Suppressor macrophage treated with lipopolysaccharide for 4 hours (primary cell): ENCODE measurements at places on chromosomes 3 and 15.

DNA sequence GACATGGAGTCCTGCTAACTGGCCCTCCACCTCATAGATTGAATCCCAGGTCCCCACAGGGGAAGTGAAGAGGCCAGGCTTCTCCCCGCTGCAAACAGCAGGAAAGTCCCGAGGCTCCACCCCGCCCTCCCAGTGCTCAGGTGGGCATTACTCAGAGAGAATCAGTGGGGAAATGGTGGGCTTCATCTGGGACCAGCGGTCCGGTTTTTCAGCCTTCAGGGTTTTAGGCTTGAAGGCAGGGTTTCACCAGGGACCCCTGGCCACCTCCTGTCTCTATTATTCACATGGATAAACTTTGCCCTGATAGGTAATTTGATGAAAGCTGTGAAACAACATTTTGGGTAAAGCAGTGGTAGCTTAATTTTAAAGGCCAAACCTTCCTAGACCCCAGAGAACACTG lies 31.3 kb downstream of the MKRN3 start:
- no peak for DNase-seq

DNA sequence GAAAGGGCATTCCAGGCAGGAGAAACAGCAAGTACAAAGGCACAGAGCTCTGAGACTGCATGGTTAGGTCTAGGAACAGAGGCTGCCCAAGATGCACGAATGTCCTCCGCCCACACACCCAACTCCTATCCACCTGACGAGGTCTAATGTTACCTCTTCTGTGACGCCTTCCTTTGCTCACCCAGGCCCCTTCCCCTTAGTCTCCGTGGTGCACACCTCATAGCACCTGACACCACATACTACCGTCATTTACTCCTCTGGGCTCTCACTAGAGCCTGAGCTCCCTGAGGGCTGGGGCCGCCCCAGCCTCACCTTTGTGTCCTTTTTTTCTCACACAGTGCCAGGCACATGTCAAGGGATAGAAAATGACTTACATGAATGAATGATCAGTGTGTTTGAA lies 31.0 kb upstream of the RASGRF1 start:
- DNase-seq: no peak

DNA sequence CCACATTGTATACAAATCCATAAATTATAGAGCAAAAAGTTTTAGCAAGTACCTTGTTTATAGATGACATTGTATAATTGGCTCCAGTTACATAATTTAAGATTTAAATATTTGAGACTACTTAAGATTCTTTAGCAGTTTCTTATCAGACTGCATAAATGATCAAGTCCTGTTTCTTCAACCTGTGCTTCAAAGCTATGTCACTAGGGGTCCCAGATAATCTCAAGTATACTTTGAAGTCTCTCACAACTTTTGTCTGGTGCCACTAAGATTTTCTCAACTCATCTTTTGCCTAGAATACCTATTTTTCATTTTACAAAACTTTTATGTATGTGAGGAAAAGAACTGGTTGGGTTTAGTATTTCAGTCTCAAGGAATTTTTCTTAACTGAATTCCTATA lies 205.5 kb downstream of the STAG1 start:
- DNase-seq: no peak

DNA sequence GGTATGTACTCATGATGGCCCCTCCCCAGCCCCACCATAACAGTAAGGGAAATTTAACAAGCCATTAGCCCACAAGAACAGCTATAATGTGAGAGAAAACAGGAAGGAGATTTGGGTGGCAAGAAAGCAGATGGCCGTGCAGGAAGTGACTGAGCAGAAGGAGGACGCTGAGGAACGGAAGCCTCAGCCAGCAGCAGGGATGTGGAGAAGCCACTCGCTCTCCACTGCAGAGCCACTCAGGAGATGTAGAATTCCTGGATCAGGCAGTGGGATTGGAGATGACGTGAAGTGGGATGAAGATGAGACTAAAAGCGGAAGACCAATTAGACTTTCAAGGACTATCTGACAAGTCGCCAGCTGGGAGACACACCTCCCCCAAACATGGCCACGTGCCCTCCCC lies 31.2 kb downstream of the PRR23E start:
- DNase-seq: peak; percentile 22

- no peak for DNase-seq
Observed at GRCh38 chr15:94970802-94971201, 739.4 kb downstream of the MCTP2 start.

GRCh38 chr3:142216321-142216720 lies 9.1 kb downstream of the GK5 start:
- no peak for DNase-seq

- DNase-seq: no peak
Observed at GRCh38 chr3:185796431-185797107, 28.3 kb downstream of the IGF2BP2 start.

- DNase-seq: peak; percentile 31
Observed at GRCh38 chr15:29925227-29926082, 103.2 kb upstream of the TJP1 start.

DNA sequence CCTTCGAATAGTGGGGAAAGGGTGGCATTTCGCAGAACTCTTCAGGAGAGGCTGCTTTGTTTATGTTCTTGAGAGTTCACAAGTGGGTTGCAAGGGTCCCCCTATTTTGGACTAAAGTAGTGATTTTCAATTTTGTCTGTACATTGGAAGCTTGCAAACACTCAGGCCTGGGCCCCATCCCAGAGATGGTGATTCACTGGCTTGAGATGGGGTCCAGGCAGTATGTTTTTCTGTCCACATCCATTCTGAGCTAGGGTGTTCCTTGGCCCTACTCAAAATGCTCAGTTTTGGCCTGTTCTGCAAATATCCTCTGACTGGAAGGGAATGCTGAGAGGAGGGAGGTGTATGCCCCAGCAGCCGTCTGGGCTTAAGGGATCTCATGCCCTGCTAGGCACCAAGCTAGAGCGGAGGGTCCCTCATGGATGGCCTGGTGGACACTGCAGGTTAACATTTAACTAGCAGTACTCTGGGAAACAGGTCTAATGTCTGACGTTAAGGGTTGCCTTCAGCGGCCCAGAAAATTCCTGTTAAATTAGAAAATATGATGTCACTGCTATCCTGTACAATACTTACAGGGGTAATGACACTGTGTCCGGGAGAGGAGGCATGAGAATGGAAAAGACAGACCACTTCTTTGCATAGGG lies 181.4 kb downstream of the OPA1 start:
- DNase-seq: no peak

- DNase-seq: no peak
Observed at GRCh38 chr3:29335943-29336342, 55.1 kb downstream of the RBMS3 start.

GRCh38 chr15:63221346-63221745 lies 31.9 kb downstream of the RAB8B start:
- peak; percentile 56 for DNase-seq

GRCh38 chr3:2166552-2166951 lies 67.9 kb downstream of the CNTN4 start:
- DNase-seq: no peak

- DNase-seq: no peak
Observed at GRCh38 chr3:165815682-165816081, 21.5 kb downstream of the BCHE start.

DNA sequence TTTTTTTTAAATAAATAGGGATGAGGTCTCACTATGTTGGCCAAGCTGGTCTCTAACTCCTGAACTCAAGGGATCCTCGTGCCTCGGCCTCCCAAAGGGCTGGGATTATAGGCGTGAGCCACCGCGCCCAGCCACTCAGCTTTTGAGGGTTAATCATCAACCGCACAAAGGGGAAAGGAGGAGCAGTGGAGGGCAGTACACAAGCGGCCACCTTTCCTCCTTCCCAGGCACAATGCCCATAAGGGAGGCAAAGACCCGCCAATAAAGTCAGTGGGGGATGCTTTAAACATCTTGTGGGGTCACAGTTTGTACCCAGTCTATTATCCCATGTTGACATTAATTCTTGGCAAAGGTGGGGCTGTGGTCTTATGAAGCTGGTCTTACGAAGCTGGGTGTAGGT lies 32.4 kb downstream of the EHD4 start:
- no peak for DNase-seq

GRCh38 chr3:72950801-72951200 lies 45.8 kb upstream of the PPP4R2 start:
- DNase-seq: no peak

DNA sequence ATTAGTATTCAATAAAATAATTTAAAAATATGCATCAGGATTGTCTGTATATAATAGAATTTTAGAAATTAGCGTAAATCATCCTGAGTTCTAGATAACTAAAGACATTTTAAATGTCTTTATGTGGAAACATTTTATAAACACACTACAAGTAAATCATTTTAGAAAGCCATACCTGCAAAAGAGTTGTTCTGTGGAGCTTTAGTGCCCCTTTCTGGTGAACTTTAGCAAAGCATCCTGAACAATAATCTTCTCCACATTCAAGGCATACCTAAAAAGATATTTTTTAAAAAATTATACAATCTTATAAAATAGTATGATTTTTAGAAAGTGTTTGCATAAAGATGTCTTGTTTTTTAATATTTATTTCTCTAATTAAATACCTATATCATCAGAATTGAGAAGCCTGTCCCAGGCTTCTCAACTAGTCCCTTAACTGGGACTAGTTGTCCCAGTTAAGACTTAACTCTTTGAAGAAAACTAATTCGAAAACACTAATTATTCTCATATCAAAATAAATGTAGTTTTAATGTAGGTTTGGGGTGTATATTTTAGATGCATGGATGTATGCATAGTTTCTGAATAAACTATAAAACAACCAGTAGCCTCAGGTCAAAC lies 29.7 kb downstream of the ZBBX start:
- peak; percentile 20 for DNase-seq

DNA sequence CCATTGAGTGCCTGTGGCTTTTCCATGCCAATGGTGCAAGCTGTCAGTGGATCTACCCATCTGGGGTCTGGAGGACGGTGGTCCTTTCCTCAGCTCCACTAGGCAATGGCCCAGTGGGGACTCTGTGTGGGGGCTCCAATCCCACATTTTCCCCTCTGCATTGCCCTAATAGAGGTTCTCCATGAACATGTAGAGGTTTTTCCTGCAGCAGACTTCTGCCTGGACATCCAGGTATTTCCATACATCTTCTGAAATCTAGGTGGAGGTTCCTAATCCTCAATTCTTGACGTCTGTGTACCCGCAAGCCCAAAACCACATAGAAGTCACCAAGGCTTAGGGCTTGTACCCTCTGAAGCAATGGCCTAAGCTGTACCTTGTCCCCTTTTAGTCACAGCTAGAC lies 703.1 kb downstream of the MCTP2 start:
- DNase-seq: no peak

GRCh38 chr15:101242160-101242998 lies 9.5 kb downstream of the CHSY1 start:
- DNase-seq: peak; percentile 79

DNA sequence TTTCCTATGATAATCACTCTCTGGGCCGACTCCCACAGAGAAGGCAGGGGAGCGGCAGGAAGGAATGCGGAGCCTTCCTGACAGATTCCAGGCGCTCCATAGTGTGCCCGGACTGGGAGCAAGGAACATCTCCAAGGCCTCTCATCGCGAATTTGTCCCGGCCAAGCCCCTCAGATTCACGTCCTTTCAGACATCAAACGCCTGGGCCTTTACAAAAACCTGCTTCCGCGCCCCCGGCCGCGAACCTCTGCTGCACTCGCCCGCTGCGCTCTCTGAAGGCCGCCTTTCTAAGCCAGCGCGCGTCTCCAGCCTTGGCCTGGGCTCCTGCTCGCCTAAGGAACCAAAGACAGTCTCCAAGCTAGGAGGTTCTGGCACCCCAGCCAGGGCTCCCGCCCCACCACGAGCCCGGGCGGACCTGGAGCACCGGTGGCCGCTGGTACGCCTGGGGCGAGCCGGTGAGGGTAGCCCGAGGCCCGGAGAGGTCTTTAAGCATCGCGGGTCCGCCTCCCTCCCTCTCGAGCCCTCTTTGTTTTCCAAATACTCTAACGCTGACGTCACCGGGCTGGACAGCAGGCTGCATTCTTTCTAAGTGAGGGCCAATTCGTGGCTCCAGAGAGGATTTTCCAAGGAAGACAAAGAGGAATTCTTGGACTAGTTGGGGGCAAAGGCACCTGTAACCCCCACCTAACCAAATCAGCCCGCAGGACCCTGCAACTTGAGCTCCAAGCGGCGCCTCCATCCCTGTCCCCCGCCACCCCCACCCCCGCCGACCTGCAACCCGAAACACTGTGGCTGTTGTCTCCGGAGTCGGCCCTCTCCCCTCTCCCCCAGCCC lies 759 bp downstream of the AMOTL2 start:
- peak; percentile 22 for DNase-seq

DNA sequence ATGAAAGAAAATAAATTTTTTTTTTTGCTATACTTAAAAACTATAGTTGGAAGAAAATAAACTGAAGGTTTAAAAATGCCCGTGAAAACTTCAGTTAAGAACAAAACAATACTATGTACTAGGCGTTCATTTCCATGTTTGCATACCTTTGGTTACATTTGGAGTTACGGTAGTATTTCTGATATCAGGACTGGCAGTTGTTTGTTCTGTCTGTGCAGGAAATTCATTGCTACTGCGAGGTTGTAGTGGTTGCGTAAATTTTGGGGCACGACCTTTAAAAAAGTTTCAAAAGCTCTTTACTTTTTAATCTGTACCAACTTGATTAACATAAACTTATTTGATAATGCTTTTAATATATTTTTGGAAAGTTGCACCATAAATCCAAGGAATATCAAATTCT lies 47.9 kb downstream of the ST3GAL6 start:
- DNase-seq: no peak

DNA sequence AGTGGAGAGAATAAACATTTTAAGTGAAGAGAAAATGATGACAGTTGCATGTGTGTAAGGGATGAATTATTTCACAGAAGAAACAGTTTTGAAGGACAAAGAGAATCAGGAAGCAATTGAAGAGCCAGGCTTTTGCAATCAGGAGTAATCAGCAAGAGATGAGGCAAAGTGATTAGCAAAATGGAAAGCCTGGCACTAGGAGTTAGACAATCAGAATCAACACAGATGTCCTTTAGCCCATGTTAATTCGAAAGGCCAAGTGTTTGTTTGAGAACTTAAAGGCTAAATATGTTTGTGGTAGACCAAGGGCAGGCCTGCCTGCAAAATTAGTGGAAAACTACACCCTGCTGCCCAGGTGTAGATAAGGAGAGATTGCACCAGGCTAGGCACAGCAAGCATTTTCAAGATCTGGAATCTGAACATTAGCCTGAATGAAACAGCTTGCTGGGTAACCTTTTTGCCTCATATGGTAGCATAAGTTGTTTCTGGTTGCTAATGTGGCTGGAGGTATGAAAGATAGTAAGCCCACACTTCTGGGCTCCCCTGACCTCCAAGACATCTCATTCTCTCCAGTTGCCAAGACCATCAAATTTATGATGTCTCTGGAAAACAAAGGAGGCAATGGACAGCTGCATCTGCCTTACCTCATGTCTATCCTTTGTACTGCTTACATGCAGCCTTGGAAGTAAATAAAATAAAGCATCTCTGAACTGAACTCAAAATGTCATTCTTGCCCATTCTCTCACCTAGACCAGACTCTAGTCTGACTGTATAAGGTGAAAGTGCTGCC lies 22.0 kb upstream of the LEKR1 start:
- no peak for DNase-seq
